ENCODE measurements at places on chromosomes 7 and 10.

- no peaks in the 10 kb centered on the region for H3K36me3 ChIP-seq
- DNase-seq = no peak
- peaks cover 19% of the 10 kb centered on the region for H3K4me1 ChIP-seq
- peaks cover 5% of the 10 kb centered on the region for H3K27me3 ChIP-seq
- H3K4me3 ChIP-seq = no peak overlapping the region
These were observed 180.0 kb downstream of the BTAF1 start for GRCh38 chr10:92103376-92104090.

DNA sequence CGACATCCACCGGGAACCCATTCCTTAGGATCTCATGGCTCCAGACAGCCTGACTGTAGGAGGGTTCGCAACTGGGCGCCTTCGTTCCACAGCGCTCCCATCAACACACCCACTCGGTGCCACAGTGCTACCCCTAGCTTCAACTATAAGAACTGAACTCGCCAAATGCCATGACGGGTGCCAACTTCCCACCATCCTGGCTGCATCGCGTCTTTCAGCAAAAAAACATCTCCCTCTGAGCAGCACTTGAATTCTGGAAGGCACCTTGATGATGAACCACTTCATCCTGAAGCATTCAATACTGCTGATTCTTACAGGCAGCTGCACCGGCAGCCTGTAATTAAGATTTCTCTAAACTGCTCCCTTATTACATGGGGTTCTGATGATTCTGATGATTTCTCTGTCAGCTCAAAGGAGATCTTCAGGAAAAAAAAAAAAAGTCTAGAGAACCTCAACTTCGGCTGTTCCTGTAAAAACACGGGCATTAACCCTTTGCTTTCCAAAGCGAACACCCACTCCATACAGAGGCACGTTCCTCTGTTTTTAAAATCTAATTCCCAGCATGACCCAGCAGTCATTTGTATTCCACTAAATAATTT, 1.3 kb downstream of the CYTH3 start:
- no peak overlapping the region for H3K27ac ChIP-seq
- H3K4me3 ChIP-seq = peak overlapping the region; percentile 76
- DNase-seq = no peak
- peaks cover 71% of the 10 kb centered on the region for H3K27me3 ChIP-seq

GRCh38 chr10:120741396-120741795, 109.8 kb upstream of the WDR11 start:
- H3K27me3 ChIP-seq = no peaks in the 10 kb centered on the region
- no peak for DNase-seq
- no peak overlapping the region for H3K27ac ChIP-seq
- no peak overlapping the region for H3K4me3 ChIP-seq
- no peaks in the 10 kb centered on the region for H3K4me1 ChIP-seq

GRCh38 chr10:18610517-18610916, 40.9 kb downstream of the NSUN6 start:
- H3K27ac ChIP-seq = no peak overlapping the region
- peaks cover 3% of the 10 kb centered on the region for H3K4me1 ChIP-seq
- no peak overlapping the region for H3K4me3 ChIP-seq
- no peak for DNase-seq
- H3K36me3 ChIP-seq = peaks cover 47% of the 10 kb centered on the region
- H3K27me3 ChIP-seq = no peaks in the 10 kb centered on the region

GRCh38 chr10:132654708-132655661, 117.4 kb downstream of the INPP5A start:
- no peak overlapping the region for H3K4me3 ChIP-seq
- DNase-seq = peak; percentile 41
- H3K36me3 ChIP-seq = no peaks in the 10 kb centered on the region
- H3K27me3 ChIP-seq = no peaks in the 10 kb centered on the region

DNA sequence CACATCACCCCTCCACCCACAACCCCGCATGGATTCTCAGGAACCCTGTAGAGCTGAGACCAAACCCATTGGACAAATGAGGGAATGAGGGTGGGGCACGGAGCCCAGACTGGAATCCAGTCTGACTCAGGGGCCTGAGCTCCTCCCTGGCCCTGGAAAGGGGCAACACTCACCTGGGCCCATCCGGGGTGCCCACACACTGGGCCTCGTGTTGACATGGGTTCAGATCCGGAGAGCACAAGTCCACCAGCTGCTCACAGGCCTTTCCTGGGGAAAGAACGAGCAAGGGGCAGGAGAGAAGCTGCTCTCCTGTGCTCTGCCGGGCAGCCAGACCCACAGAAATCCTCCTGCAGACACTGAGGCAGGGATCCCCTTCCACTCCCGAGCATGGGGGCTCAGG, 172.2 kb downstream of the SLIT1 start:
- no peaks in the 10 kb centered on the region for H3K36me3 ChIP-seq
- no peak overlapping the region for H3K4me3 ChIP-seq
- H3K27ac ChIP-seq = no peak overlapping the region
- H3K4me1 ChIP-seq = peaks cover 19% of the 10 kb centered on the region

DNA sequence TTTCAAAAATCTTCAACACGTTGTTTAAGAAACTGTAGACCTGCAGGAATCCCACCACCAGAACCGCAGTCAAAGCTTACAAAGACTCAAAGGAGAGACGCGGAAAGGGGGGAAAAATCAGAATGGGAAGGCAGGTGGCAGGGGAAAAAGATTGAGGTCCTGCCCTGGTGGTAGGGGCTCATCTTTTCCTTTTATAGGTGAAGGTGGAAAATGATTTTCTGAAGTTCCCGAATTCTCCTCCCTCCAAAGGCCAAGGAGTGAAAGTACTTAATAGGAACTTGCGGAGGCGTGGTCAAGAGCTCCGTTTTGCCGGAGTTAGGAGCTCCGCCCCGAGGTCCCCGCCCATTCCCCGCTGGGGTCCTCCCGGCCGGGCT, 724 bp downstream of the BBIP1 start:
- peaks cover 15% of the 10 kb centered on the region for H3K36me3 ChIP-seq
- no peaks in the 10 kb centered on the region for H3K27me3 ChIP-seq
- H3K4me1 ChIP-seq = peaks cover 36% of the 10 kb centered on the region
- peak overlapping the region; percentile 71 for H3K27ac ChIP-seq
- H3K4me3 ChIP-seq = peak overlapping the region; percentile 92

DNA sequence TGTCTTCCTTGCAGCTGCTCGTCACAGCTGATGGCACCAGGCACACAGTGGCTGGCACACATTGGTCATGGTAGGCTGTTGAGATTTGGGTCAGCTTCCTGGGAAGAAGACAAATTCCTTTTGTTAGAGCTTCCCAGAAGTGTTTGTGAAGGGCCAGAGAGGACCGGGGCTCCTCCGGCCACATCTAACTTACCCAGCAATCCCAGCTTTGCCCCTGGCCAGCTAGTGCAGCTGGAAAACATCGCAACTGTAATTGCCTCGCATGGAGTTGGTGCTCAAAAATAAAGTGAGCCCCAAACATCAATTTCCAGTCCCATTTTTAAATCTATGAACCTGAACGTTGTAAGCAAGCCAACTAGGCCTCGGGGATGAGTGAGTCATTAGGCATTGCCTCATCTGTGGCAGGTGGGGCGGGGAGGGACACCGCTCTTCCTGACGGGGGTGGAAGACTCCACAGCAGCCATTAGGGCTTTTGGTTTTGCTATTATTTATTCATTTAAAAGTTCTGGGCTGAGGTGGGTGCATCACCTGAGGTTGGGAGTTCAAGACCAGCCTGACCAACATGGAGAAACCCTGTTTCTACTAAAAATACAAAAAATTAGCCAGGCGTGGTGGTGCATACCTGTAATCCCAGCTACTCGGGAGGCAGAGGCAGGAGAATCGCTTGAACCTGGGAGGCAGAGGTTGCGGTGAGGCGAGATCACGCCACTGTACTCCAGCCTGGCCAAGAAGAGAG, 12.4 kb downstream of the CPA5 start:
- no peak overlapping the region for H3K4me3 ChIP-seq
- no peaks in the 10 kb centered on the region for H3K27me3 ChIP-seq
- no peak overlapping the region for H3K27ac ChIP-seq
- no peaks in the 10 kb centered on the region for H3K4me1 ChIP-seq

DNA sequence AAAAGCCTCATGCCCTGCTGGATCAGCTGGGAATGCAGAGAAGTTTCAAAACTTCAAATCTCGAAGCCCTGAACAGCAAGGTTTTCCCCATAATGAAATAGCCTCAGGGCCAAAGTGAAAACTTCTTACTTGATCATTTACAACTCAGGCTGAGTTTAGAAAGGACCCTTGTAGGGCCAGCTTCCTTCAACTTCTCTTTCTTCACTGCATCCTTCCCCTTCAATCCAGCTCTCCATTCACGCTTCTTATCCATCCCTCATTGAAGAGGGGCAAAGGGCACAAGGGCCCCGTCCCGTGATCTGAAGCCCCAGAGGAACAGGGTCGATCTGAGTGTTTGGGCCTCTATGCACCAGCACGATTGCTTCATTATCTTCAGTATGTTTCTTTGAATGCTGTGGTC, 392.2 kb upstream of the CELF2 start:
- H3K27me3 ChIP-seq = no peaks in the 10 kb centered on the region
- H3K36me3 ChIP-seq = no peaks in the 10 kb centered on the region
- H3K27ac ChIP-seq = no peak overlapping the region
- H3K4me3 ChIP-seq = no peak overlapping the region
- DNase-seq = no peak
- H3K4me1 ChIP-seq = no peaks in the 10 kb centered on the region

GRCh38 chr7:22563621-22564241, 63.7 kb upstream of the STEAP1B start:
- no peaks in the 10 kb centered on the region for H3K36me3 ChIP-seq
- no peak overlapping the region for H3K27ac ChIP-seq
- peaks cover 33% of the 10 kb centered on the region for H3K27me3 ChIP-seq
- H3K4me1 ChIP-seq = peaks cover 52% of the 10 kb centered on the region

DNA sequence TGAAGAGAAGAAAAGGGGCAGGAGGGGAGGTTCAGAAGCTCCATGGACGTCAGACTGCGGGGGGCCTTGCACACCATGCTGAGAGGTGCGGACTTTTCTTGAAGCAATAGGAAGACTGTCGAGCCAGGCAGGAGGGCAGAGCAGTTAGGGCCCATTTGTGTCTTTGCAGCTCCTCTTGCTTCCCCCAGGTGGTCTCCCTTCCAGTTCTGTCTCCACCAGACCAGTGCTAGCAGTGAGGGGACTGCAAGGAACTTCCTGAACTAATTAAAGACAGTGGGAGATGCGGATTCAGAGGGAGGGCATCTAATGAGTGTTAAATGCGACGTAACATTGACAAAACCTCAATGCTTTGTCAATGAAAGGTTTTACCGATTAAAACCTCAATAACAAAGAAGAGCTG, 225.4 kb downstream of the USP6NL start:
- no peaks in the 10 kb centered on the region for H3K4me1 ChIP-seq
- H3K4me3 ChIP-seq = no peak overlapping the region
- no peak overlapping the region for H3K27ac ChIP-seq
- DNase-seq = no peak
- H3K27me3 ChIP-seq = peaks cover 11% of the 10 kb centered on the region
- no peaks in the 10 kb centered on the region for H3K36me3 ChIP-seq

GRCh38 chr7:138033241-138033640, 31.4 kb upstream of the CREB3L2 start:
- no peak overlapping the region for H3K4me3 ChIP-seq
- peaks cover 3% of the 10 kb centered on the region for H3K36me3 ChIP-seq
- no peak overlapping the region for H3K27ac ChIP-seq
- no peak for DNase-seq

DNA sequence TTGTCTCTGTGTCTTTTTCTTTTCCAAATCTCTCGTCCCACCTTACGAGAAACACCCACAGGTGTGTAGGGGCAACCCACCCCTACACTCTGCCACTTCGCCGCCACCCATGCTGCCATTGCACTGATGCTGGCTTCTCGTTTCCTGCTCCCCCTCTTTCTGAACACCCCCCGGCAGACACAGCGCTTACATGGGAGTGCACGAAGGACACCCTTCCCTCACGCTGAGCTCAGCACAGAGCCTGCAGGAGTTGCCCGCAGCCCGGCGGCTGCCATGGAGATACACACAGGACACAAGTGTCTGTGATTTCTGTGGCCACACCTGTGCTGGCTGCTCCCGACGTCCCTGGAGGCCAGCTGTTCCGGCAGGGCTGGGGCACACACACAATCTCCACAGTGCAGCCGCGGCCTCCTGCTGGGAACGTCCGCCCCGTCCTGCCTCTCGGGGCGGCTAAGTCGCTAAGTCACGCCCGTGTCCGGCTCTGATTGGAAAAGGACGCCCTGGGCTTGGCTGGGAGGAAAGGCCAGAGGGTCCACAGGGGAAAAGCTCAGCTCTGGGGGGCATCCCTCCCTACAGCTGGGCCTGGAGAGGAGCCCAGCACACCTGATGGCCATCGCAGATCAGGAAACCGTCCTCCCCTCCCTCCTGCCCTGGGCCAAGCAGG, 349.8 kb downstream of the PTPRN2 start:
- DNase-seq = no peak
- no peak overlapping the region for H3K27ac ChIP-seq
- no peaks in the 10 kb centered on the region for H3K36me3 ChIP-seq
- no peak overlapping the region for H3K4me3 ChIP-seq

DNA sequence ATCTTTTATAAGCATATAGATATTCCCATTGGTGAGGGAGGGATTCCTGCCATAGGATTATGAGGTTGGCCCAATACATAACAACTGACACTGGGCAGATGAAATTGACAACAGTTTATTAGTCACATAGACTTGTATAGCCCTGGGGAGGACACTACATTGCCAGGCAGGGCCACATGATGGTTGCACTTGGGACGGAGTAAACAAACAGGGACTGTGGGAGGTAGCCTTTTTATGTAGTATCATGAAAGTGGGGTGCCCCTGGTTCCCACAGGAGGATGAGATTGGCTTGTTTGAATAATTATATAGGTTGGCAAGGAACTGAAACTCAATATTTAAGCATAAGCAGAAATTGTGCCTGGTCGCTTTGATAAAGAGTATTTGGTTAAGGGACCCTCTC, 23.5 kb downstream of the TRIM24 start:
- no peak for DNase-seq
- no peak overlapping the region for H3K27ac ChIP-seq
- peaks cover 25% of the 10 kb centered on the region for H3K36me3 ChIP-seq
- H3K4me3 ChIP-seq = no peak overlapping the region
- H3K27me3 ChIP-seq = no peaks in the 10 kb centered on the region
- H3K4me1 ChIP-seq = peaks cover 25% of the 10 kb centered on the region

DNA sequence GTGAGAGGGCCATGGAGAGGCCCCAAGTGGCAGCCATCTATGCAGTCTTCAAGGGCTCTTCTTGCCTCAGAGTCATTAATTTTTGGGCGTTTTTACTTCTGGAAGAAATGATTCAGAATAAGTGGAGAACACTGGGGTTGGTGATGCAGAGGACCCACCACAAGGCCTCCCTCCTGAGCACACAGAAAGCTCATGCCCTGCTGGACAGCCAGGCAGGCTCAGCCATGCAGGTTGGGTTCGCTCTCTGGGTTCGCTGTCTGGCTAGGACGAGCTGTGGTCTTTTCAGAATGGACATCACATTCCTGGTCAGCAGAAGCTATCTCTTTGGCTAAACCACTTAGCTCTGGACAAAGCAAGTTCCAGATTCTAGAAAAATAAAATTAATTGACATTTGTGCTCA, 480.8 kb downstream of the RPS24 start:
- H3K27me3 ChIP-seq = peaks cover 4% of the 10 kb centered on the region
- no peaks in the 10 kb centered on the region for H3K4me1 ChIP-seq
- DNase-seq = no peak
- H3K36me3 ChIP-seq = no peaks in the 10 kb centered on the region

- no peak overlapping the region for H3K4me3 ChIP-seq
- no peaks in the 10 kb centered on the region for H3K36me3 ChIP-seq
- no peaks in the 10 kb centered on the region for H3K4me1 ChIP-seq
- no peak overlapping the region for H3K27ac ChIP-seq
- no peaks in the 10 kb centered on the region for H3K27me3 ChIP-seq
- DNase-seq = no peak
These were observed 202.2 kb downstream of the FRMD4A start for GRCh38 chr10:14128519-14128918.

- DNase-seq = no peak
- H3K4me1 ChIP-seq = no peaks in the 10 kb centered on the region
- H3K36me3 ChIP-seq = no peaks in the 10 kb centered on the region
These were observed 48.1 kb upstream of the COMTD1 start for GRCh38 chr10:75283671-75284470.

- H3K4me1 ChIP-seq = no peaks in the 10 kb centered on the region
- no peak overlapping the region for H3K4me3 ChIP-seq
- no peaks in the 10 kb centered on the region for H3K36me3 ChIP-seq
- no peak overlapping the region for H3K27ac ChIP-seq
These were observed 73.2 kb downstream of the GPR37 start for GRCh38 chr7:124692425-124692824.

All from activated T-helper 2 cell treated with anti-CD3 and anti-CD28 coated beads, Interferon-gamma antibody, Interleukin-2, Interleukin-4, amounts not matched to agents 10 μg/mL and 5 μg/mL and 100 μg/mL, durations not matched to agents 14 hours and 24 hours and 36 hours (primary cell).